ENCODE measurements at places on chromosomes 16 and 17.

- DNase-seq, result no peak
These were observed 26.6 kb downstream of the LIG3 start for GRCh38 chr17:35006961-35007360.

DNA sequence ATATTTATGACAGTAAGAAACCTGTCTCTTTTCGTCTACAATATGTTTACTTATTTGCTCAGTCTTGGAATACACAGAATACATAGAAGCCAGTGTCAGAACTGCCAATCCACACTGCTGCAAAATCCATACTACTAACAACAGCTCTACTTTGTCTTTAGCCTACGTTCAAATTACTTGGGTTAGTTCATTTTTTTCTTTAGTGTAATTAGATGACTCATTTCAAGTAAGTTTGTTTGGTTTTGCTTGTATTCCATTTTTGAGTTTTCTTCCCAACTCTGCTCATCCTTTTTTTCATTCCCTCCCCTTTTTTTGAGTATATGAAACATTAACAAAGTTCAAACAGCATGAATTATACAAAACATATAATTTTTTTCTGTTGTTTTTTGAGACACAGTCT, 16.9 kb downstream of the CMC2 start:
- no peak for DNase-seq

GRCh38 chr17:72530454-72530853, 409.6 kb downstream of the SOX9 start:
- no peak for DNase-seq

- DNase-seq, result peak; percentile 47
These were observed 1.8 kb downstream of the ZNF23 start for GRCh38 chr16:71460236-71460635.

- no peak for DNase-seq
These were observed 158.8 kb downstream of the AATF start for GRCh38 chr17:37107406-37108083.

DNA sequence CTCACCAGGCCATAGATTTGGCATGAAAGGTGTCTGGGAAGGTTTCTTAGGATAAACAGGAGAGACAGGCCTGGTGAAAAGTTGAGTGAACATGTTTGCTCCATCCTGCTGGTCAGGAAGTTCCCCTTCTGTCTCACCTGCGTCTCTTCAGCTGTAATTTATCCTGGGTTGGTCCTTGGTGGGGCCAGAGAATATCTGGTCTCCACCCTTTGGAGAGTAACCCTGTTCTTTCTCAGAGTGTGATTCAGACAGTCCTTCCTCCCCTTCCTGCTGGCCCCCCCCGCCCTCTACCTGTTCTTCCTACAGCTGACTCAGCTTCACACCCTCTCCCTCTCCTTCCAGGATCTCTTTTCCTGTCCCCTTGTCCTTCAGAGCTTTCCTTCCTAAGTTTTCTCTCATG, 17.1 kb downstream of the MINK1 start:
- DNase-seq, result no peak

- no peak for DNase-seq
These were observed 10.7 kb downstream of the SPNS2 start for GRCh38 chr17:4509401-4509800.

- no peak for DNase-seq
These were observed 80.1 kb downstream of the VAT1L start for GRCh38 chr16:77868478-77868877.

DNA sequence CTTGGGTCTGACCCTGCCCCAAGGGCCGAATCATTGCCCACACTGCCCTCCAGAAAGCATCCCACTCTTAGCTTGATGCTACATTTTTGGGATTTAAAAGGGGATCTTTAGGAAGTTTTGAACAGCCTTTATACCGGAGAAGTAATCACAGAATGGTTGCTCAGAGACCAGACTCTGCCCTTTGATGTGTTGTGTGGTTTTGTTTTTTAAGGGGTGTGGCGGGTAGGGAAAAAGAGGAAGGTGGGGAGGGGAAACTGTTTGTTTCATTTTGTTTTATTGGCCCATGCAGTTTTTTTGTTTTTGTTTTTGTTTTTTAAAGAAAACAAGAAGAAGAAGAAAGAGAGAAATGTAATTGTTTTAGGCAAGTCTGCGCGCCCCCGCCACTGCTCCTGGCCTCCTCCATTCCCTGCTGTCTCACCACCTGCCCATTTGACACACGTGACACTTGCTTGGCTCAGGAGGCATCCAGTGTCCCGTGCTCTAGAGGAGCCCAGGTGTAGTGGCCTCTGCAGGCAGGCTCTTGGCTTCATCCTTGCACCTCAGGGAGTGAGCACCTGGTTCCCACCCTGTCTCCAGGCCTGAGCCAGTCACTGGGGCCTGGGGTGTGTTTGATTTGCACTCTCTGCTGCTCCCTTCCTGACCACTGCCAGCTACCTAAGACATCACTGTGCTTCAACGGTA, 35.7 kb downstream of the GNAO1 start:
- no peak for DNase-seq

Data from amniotic stem cell (primary cell).